ENCODE measurements at places on chromosomes 5 and 9. TPM values are rescaled to one million over a fixed set of nuclear protein-coding genes. Genes with fewer than 3 reads are reported as not detected.

GRCh38 chr5:8383616-8384015 is 514.7 kb downstream of the MTRR start:
- H3K36me3 ChIP-seq = no peaks in the 10 kb centered on the region
- no peak overlapping the region for H3K4me3 ChIP-seq
- H3K4me1 ChIP-seq = no peaks in the 10 kb centered on the region
- DNase-seq = no peak

GRCh38 chr5:128304791-128305190 is 221.2 kb downstream of the SLC12A2 start:
- no peak overlapping the region for H3K27ac ChIP-seq
- no peaks in the 10 kb centered on the region for H3K36me3 ChIP-seq
- no peaks in the 10 kb centered on the region for H3K27me3 ChIP-seq
- H3K4me3 ChIP-seq = no peak overlapping the region
- no peaks in the 10 kb centered on the region for H3K4me1 ChIP-seq
- DNase-seq = no peak

- H3K27me3 ChIP-seq = no peaks in the 10 kb centered on the region
- no peak for DNase-seq
- H3K27ac ChIP-seq = no peak overlapping the region
- peaks cover 2% of the 10 kb centered on the region for H3K4me1 ChIP-seq
Measured at GRCh38 chr9:116945817-116946216, 258.7 kb downstream of the TRIM32 start.

The NTNG2 gene
- 3.8 TPM for total RNA-seq

The NDST1 gene
- 3.0 TPM for total RNA-seq

DNA sequence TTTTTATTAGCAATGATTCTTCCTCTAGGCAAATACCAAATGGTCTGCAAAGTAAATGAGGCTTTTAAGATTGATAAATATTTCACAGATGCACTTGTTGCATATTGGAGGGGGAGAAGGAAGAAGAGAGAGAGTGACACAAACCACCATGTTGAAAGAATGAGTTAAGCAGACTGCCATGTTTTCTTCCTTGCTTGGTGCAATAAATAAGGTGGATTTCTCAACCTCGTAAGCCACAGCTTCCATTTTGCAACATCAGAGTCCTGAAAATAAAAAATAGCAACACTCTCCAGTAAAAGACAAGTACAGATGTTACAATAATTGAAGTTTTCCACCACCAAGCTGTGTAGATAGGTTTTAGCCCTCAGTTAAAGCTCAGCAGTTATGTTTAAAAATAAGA is 202.9 kb downstream of the SGCD start:
- no peaks in the 10 kb centered on the region for H3K27me3 ChIP-seq
- H3K4me3 ChIP-seq = no peak overlapping the region
- no peak for DNase-seq
- H3K4me1 ChIP-seq = no peaks in the 10 kb centered on the region

DNA sequence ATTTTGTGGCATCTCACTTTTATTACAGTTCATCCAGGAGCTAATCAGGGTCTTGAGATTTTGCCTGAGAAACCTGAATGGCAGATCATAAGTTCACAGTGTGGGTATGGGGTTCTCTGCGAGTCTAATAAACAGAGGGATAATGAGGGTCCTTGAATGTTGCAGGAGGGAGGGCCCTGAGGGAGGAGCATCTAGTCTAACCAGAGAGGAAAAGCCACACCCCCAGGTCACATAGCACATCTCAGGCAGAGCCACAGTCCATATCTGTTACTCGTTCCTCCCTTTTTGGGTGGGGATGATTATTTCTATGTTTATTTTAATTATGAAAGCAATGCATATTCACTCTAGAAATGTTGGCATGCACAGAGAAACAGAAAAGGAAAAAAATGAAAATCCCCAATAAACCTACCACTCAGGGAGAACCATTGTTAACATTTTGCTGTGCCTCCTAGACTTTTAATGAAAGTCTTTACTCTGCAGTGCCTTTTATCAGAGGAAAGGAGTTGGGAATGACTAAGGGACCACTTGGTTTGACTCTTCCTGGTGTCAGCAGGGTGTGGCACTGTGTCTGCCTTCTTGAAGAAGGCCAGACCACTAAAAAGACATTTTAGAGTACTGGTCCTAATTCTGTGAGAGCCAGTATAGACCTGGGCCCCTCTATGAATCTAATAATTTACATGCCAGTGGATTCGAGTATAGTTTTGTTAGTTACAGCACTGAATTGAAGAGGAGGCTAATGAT is 2.8 kb downstream of the GALNT12 start:
- peaks cover 2% of the 10 kb centered on the region for H3K36me3 ChIP-seq
- no peak overlapping the region for H3K27ac ChIP-seq
- H3K27me3 ChIP-seq = peaks cover 42% of the 10 kb centered on the region
- DNase-seq = no peak

GRCh38 chr5:132020568-132021339 is 9.3 kb upstream of the ACSL6 start:
- H3K4me1 ChIP-seq = peaks cover 48% of the 10 kb centered on the region
- no peak overlapping the region for H3K4me3 ChIP-seq
- no peak for DNase-seq
- peaks cover 19% of the 10 kb centered on the region for H3K27me3 ChIP-seq
- peak overlapping the region; percentile 92 for H3K27ac ChIP-seq

- no peak overlapping the region for H3K4me3 ChIP-seq
- no peak overlapping the region for H3K27ac ChIP-seq
- peaks cover 8% of the 10 kb centered on the region for H3K4me1 ChIP-seq
- H3K36me3 ChIP-seq = peaks cover 44% of the 10 kb centered on the region
Measured at GRCh38 chr5:81068635-81069034, 108.5 kb downstream of the RASGRF2 start.

The SOHLH1 gene
- not detected for total RNA-seq

DNA sequence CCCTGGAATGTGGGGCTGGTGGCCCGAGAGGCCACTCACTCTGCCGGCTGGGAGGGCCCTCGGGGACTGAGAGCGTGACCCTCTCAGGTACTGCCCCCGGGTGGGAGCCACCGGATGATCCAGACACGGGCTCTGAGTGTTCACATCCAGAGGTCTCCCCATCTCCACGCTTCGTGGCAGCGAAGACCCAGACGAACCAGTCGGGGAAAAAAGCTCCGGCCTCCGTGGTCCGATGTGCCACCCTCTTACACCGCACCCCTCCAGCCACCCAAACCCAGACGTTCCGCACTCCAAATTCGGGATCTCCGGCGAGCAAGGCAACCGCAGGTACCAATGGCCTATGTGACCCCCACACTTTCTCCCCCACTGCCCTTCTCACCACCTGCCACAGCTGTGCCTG is 49.5 kb downstream of the AMBP start:
- no peak overlapping the region for H3K4me3 ChIP-seq
- no peaks in the 10 kb centered on the region for H3K27me3 ChIP-seq
- no peak for DNase-seq
- peaks cover 2% of the 10 kb centered on the region for H3K36me3 ChIP-seq
- H3K4me1 ChIP-seq = no peaks in the 10 kb centered on the region

The GDA gene
- not detected for total RNA-seq

GRCh38 chr9:126084696-126085095 is 241.9 kb upstream of the MVB12B start:
- no peak overlapping the region for H3K27ac ChIP-seq
- DNase-seq = no peak
- no peaks in the 10 kb centered on the region for H3K27me3 ChIP-seq
- peaks cover 7% of the 10 kb centered on the region for H3K4me1 ChIP-seq
- H3K36me3 ChIP-seq = no peaks in the 10 kb centered on the region

The ELL2 gene
- total RNA-seq = 124 TPM

The ANKDD1B gene
- 0.48 TPM for total RNA-seq

The RALGPS1 gene
- 3.1 TPM for total RNA-seq

DNA sequence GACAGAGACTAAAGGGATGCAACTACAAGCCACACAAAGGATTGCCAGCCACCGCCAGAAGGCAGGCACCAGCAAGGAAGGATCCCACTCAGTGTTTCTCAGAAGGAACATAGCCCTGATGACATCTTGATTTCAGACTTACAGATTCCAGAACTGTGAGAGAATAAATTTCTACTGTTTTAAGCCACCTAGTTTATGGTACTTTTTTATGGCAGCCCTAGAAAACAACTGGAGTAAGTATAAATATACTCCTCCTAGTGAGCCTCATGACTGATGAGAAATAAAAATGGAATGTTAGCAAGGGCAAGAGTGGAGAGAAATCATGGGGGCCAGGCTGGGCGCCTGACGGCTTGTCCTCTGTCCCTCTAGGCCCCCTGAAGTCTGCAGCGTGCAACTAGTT is 307.3 kb downstream of the PIK3R1 start:
- H3K4me1 ChIP-seq = no peaks in the 10 kb centered on the region
- DNase-seq = no peak

GRCh38 chr5:14331386-14331781 is 188.2 kb downstream of the TRIO start:
- H3K36me3 ChIP-seq = no peaks in the 10 kb centered on the region
- DNase-seq = no peak
- H3K4me1 ChIP-seq = peaks cover 9% of the 10 kb centered on the region
- H3K27ac ChIP-seq = no peak overlapping the region
- peaks cover 3% of the 10 kb centered on the region for H3K27me3 ChIP-seq

- no peaks in the 10 kb centered on the region for H3K27me3 ChIP-seq
- no peak for DNase-seq
- no peak overlapping the region for H3K4me3 ChIP-seq
- no peaks in the 10 kb centered on the region for H3K36me3 ChIP-seq
- H3K4me1 ChIP-seq = no peaks in the 10 kb centered on the region
Measured at GRCh38 chr5:127186657-127187056, 103.9 kb upstream of the MEGF10 start.

The SPINK13 gene
- total RNA-seq = not detected

- H3K4me3 ChIP-seq = peak within 1 kb of the TSS; percentile 84
- peaks cover 9% of the 10 kb centered on the region for H3K27me3 ChIP-seq
- H3K4me1 ChIP-seq = peaks cover 23% of the 10 kb centered on the region
- DNase-seq = peak; percentile 59
- peaks cover 18% of the 10 kb centered on the region for H3K36me3 ChIP-seq
- peak within 1 kb of the TSS; percentile 82 for H3K27ac ChIP-seq
Measured at GRCh38 chr9:111483858-111484571, at the start of gene ECPAS. Gene ECPAS (minus strand): TSS chr9:111484383. CDS start chr9:111472918, 11,465 bp downstream.

The CCL27 gene
- total RNA-seq = 0.55 TPM

DNA sequence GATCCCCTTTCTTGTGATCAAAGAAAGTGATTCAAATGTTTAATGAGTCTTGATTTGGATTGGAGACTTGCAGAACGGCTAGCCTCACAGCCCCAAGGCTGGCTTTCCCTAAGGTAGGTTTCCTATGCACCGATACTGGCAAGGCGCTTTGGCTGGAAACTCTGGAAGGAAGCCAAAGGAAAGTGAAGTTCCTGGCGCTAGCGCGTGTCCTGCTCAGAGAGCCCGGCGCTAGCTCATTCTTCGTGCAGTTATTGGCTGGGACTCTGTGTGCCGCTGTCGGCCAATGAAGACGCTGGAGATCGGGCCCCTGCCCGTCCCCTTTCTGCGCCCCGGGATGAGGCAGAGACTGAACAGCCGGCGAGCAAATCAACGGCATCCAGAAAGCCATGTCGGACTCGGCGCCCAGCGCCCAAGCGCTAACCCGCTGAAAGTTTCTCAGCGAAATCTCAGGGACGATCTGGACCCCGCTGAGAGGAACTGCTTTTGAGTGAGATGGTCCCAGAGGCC is at the start of gene PCDHGC3:
TSS of gene PCDHGC3 (plus strand) at position 342 of the 507 bp plus-strand sequence. CDS start at position 493, 151 bp downstream.
- DNase-seq = no peak
- peaks cover 71% of the 10 kb centered on the region for H3K27me3 ChIP-seq
- H3K4me1 ChIP-seq = peaks cover 12% of the 10 kb centered on the region

DNA sequence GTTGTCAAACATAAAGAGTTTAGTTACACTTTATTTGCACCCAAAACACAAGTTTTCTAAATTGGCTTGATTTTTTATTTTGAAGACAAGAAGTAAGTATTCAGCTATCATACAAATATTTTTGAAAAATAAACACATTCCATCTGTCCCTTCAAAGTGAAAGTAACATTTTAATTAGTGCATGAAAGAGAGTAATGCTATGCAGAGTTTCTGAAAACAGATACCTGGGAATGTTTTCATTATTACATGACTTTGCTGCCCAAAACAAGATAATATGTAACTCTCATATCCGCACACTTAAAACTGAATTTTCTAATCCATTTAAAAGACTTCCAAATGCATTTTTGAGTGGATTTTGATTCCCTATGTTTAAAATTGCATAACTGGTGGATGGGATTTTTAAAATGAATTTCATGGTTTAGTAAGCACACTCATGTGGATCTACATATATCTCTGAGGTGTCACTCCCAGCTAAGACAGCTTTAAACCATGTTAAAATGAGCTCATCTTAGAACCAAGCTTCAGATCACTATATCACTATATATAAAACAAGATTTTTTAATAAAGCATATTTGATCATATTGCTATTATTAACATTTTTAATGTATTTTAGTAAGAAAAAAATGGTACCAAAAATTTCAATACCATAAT is 127.5 kb downstream of the ATPSCKMT start:
- H3K27me3 ChIP-seq = no peaks in the 10 kb centered on the region
- H3K4me3 ChIP-seq = no peak overlapping the region
- no peaks in the 10 kb centered on the region for H3K36me3 ChIP-seq
- no peak for DNase-seq
- no peaks in the 10 kb centered on the region for H3K4me1 ChIP-seq

GRCh38 chr5:32190095-32190494 is 16.0 kb upstream of the GOLPH3 start:
- peaks cover 6% of the 10 kb centered on the region for H3K4me1 ChIP-seq
- H3K4me3 ChIP-seq = no peak overlapping the region
- no peak overlapping the region for H3K27ac ChIP-seq
- H3K36me3 ChIP-seq = no peaks in the 10 kb centered on the region
- DNase-seq = no peak
- peaks cover 4% of the 10 kb centered on the region for H3K27me3 ChIP-seq

DNA sequence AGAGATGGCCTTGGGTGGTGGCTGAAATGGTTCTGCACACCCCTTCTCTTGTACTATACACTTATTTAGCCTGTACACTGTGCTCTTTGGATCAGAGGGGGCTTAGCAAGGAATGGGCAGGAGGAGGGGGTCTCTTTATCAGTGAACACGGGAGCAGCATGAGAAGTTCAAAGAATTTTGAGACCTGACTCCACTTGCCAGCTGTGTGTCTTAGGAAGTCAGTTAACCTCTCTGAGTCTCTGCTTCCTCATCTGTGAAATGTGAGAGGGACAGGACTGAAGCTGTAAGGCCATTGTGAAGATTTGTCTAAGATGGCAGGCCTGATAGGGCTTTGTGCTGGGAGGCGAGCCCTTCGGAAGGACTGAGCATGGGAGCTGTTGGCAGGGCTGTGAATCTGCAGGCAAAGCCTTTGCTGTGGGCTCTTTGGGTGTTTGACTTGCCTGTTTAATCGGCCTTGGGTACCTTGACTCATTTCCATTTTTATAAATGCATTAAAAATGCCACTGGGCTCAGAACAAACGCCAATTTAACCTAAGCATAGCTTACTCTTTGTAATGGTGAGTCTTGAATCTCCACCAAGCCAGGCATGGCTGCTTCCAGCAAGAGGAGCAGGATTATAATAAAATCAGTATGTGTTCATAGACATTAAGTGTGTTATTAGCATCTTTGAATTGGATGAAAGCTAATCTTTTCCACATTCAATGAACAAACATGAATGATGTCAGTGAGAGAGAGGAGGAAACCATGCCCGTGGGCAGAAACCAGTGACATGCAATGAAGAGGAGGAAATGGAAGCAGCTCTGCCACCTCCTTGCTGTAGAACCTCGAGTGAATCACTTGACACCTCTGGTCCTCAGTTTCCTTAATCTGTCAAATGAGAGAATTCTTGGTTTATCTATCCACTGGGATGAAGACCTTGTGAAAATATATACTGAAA is 89.4 kb downstream of the MACROH2A1 start:
- no peak for DNase-seq
- no peak overlapping the region for H3K4me3 ChIP-seq
- H3K36me3 ChIP-seq = no peaks in the 10 kb centered on the region
- peaks cover 3% of the 10 kb centered on the region for H3K27me3 ChIP-seq
- peak overlapping the region; percentile 55 for H3K27ac ChIP-seq

The TLX3 gene
- total RNA-seq = not detected
